ENCODE measurements at places on chromosomes 5 and 9. TPM values are rescaled to one million over a fixed set of nuclear protein-coding genes. Genes with fewer than 3 reads are reported as not detected.

Gene SMIM33
- total RNA-seq: not detected

DNA sequence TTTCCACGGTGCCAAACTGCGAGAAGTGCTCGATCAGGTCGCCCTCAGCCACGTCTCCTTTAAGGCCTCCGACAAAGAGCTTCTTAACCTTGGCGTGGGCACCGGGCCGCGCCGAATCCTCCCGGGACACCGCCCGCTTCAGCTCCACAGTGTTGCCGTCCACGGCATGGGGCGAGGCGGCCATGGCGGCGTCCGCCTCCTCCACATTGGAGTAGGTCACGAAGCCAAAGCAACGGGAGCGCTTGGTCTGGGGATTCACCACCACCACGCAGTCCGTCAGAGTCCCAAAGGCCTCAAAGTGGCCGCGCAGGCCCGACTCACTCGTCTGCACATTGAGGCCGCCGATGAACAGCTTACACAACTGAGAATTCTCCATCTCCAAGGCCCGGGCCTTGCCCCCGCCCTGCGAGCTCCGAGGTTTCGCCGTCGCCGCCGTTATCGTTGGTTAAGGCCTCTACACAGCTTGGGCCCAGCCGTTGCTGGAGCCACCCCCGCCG lies 424 bp downstream of the HNRNPA0 start:
- no peak for DNase-seq

DNA sequence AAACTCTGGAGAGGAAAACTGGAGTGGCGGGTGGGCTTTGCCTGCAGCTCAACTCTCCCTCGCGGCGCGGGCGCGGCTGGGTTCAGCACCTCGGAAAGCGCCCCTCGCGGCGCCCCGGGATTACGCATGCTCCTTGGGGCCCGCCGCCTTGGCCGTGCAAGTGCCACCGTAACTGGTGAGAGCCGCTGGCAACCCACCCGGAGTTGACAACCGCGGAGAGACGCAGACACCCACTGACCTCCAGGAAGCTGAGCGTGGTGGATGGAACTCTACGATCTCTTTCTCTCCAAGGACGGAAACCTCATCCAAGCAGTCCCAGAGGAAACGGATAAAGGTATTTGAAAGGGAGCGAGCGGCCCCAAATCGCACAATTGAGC lies 194 bp upstream of the RXFP3 start:
- DNase-seq: no peak

Gene CFAP157
- total RNA-seq: not detected

DNA sequence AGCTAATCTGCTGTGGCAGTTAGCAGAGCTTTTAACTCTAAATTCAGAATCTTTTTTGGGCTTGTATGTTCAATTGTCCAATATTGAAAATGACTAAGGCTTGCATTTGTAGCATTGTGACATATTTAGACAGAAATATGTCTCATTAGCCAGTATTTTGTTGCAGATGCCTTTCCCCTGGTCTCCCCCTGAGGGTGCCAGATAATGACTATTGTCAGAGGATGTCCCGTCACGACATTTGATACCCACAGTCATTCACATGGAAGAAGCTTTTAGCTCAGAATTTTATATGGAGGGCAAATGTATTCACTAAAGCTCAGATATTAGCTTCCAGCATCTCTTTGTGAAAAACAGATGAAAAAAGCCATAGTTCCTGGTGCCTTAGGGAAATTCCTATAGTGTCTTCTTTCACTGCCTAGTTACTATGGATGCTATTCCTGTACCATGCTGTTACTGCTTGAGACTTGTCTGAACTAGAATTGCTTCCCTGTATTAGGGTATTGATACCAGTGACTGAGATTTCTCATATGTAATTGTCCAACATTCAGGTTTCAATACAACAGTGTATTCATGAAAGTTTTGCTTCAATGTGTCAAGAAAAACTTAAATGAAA lies 96.2 kb downstream of the CCDC192 start:
- DNase-seq: no peak

- DNase-seq: no peak
Measured at GRCh38 chr5:150323092-150323491, 20.4 kb upstream of the ARSI start.

Gene TOMM5
- 124 TPM for total RNA-seq

Gene SLC25A48
- not detected for total RNA-seq

- no peak for DNase-seq
Measured at GRCh38 chr5:168531191-168531590, 2.1 kb downstream of the FBLL1 start.

GRCh38 chr5:150045549-150045948 lies 40.8 kb downstream of the CSF1R start:
- no peak for DNase-seq

- DNase-seq: peak; percentile 40
Measured at GRCh38 chr5:78907255-78907891, 77.7 kb downstream of the ARSB start.

Gene GPR21
- 4.1 TPM for total RNA-seq

DNA sequence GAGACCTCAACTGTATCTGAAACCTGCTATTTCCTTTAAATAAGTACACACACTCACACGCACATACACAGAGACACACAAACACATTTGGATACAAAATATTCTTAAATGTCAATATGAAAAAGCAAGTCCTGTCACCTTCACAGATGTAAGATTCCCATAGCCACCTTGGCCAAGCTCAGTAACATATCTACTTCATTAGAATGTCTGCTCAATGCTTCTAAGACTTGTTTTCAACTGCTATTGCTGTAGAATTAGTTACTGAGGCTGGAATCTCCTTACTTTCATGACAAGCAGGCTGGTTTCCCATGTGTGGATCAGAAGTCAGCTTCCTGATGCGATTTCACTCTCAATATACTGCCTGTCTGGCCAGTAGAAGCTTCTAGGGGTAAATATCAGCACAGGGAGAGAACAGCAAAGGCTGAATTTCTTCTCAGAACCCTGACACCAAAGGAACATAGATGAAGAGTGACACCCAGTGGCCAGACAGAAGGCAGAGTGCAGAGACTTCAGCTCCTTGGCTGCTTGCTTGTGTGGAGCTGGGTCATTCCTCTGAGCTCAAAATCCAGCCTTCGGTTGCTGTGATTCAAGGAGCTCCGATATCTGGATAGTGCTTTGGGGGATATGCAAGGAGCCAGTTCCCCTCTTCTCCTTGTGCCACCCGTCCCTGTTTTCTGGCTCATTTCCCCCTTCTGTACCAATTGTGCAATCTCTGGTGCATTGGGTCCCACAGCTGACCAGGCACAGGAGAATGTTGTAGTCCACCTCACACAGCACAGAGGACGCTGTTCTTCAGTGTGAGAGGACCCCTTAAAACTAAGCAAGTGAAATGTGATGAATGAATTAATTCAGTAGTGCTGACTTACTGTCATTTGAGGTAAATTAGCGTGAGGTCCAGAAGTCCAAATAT lies 26.6 kb upstream of the ABLIM3 start:
- peak; percentile 54 for DNase-seq

Measured in OCI-LY7 (cell line).